ENCODE measurements at places on chromosomes 7 and 10. TPM values are rescaled to one million over a fixed set of nuclear protein-coding genes. Genes with fewer than 3 reads are reported as not detected.

HOXA5 gene
- total RNA-seq, result 1.6 TPM

PAPOLB gene
- total RNA-seq, result not detected

HSPA12A gene
- total RNA-seq, result 0.18 TPM

- DNase-seq, result no peak
These were observed 8.6 kb downstream of the PSAP start for GRCh38 chr10:71842422-71842821.

- DNase-seq, result no peak
These were observed 307.2 kb downstream of the HGF start for GRCh38 chr7:81462672-81463071.

DNA sequence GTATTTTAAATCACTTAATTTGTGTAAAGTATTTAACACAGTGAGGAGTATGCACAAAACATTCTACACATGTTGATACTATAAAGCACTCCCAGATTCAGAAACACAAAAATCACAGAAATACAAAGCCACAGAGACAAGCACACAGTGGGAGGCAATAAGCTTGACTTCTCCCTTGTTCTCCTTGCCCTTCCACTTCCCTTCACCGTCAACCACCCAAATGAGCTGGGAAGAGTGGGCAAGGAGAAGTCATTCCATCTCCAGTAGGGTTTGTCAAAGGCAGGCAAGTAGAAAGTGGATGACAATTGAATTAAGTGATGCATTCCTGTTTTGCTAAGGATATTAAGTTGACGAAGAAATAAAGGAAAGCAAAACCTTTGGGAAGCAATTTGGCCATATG is 4.2 kb upstream of the TMEM139 start:
- DNase-seq, result no peak

GRCh38 chr10:95466436-95466835 is 94.7 kb downstream of the SORBS1 start:
- no peak for DNase-seq

Measured in G401 (cell line).